ENCODE measurements at places on chromosomes 7 and 10.

DNA sequence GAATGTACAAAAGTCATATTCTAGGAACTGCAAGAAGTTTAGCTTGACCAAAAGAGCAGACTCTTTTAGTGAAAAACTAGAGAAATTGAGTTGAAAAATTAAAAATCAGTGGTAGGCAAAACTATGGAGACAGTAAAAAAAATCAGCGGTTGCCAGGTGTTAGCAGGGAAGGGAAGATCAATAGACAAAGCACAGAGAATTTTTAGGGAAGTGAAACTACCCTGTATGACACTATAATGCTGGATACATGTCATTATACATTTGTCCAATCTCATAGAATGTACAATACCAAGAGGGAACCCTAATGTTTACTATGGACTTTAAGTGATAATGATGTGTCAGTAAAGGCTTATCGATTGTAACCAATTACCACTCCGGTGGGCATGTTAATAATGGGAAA, 761.9 kb downstream of the MAGI2 start:
- no peak for DNase-seq

DNA sequence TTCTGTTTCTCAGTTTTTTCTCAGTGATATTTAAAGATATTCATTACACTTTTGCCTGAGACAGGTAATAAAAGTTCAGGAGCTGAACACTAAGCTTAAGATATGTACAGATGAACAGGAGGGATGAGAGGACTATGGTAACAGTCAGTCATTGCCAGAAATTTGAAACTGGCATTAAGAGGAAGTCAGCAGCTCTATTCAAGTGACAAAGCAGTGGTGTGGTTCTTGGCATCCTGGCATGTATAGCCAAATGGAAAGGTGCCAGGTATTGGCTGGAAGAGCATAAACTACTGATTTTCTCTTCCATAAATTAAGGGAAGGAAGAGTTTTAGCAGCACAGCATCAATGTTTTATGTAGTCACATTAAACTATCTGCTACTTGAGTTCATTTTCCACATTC, 22.7 kb downstream of the HOXA1 start:
- DNase-seq, result no peak

- no peak for DNase-seq
These were observed 61.4 kb upstream of the SKAP2 start for GRCh38 chr7:26925768-26926167.

GRCh38 chr7:155878250-155878649, 66.0 kb upstream of the SHH start:
- no peak for DNase-seq

- DNase-seq, result no peak
These were observed 7.1 kb upstream of the SEMA3E start for GRCh38 chr7:83655951-83656556.

DNA sequence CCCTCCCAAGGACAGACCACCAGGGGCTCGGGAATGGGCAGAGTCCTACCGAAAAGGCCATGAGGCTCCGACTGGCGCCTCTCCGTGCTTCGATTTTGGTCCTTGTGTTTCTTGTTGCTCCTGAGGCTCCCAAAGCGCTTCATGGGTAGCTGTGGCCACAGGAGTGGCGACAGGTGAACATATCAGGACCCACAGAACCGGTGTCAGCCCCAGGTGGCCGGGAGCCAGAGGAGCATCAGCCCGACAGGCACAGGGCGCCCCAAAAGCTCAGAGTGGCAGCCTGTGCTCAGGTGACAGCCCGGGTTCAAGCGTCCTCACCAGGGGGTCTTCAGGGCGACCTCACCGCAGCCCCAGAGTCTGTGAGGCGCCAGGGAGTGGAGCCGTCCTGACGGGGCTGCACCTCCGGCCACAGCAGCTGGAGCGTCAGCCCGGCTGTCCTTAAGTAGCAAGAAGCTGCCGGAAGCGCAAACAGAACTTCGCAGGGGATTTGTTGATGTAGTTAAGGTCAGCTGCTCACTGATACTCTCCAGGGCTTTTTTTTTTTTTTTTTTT, 141.0 kb downstream of the PRKAG2 start:
- no peak for DNase-seq

GRCh38 chr10:48224979-48225560, 49.4 kb downstream of the FRMPD2 start:
- no peak for DNase-seq

- no peak for DNase-seq
These were observed 48.4 kb downstream of the SFMBT2 start for GRCh38 chr10:7362471-7362870.

GRCh38 chr10:5599613-5600520, 66.5 kb downstream of the ASB13 start:
- DNase-seq, result no peak

- DNase-seq, result no peak
These were observed 58.6 kb downstream of the PROSER2 start for GRCh38 chr10:11881477-11882417.

GRCh38 chr10:30056767-30057355, 2.5 kb downstream of the JCAD start:
- no peak for DNase-seq

- DNase-seq, result no peak
These were observed 175.8 kb upstream of the LYZL1 start for GRCh38 chr10:29112827-29113615.

- no peak for DNase-seq
These were observed 32.1 kb downstream of the NRF1 start for GRCh38 chr7:129643550-129644170.

GRCh38 chr7:137879357-137880158, 32.8 kb upstream of the DGKI start:
- DNase-seq, result no peak

- no peak for DNase-seq
These were observed 62.5 kb downstream of the SGMS1 start for GRCh38 chr10:50561266-50561665.

- DNase-seq, result no peak
These were observed 78.0 kb downstream of the ABCC2 start for GRCh38 chr10:99860466-99860865.

DNA sequence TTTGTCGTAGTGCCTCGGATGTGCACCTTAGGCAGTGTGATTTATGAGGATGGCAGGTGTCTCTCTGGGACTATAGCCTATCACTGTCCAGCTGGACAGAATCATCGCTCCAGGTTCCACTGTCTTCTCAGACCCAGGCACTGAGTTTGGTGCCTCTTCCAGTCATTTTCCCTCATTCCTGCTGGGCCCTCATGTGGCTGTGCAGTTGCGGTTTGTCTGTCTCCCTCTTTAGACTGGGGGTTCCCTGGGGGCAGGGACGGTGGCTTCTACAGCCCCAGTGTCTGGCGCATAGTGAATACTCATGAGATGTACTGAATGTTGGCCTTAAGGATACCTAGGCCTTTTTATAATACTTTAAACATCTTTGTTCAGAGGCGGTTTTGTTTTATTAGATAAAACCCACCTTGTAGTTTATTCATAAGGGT, 28.9 kb downstream of the CCM2 start:
- no peak for DNase-seq

DNA sequence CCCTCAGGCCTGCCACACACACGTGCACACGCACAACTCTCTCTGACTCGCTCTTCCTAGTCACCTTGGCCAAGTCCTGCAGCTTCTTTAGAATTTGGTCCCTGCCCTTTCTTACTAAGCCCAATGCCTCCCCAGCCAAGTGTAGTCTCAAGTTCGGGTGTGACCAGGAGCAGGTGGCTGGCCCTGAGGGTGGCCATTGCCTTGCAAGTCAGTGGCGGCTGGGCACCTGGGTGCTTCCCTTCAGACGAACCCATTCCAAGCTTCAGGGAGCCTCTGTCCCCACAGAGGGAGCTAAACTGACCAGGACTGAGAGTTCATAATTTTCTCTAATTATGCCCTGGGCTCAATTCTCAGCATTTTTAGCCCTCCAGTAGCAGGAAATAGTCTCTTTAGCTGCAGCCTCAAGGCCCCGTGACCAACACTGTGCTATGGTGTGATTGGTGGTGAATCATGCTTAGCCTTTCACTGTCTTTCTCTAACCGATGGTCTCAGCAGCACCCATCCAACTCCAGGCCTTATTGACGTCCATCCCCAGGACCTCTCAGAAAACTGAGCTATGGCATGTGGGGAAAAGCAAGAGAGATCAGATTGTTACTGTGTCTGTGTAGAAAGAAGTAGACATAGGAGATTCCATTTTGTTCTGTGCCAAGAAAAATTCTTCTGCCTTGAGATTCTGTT, 34.7 kb upstream of the FXYD4 start:
- no peak for DNase-seq

GRCh38 chr7:24714676-24715010, 42.6 kb downstream of the GSDME start:
- no peak for DNase-seq

GRCh38 chr7:66859794-66860645, 61.0 kb upstream of the TMEM248 start:
- no peak for DNase-seq

DNA sequence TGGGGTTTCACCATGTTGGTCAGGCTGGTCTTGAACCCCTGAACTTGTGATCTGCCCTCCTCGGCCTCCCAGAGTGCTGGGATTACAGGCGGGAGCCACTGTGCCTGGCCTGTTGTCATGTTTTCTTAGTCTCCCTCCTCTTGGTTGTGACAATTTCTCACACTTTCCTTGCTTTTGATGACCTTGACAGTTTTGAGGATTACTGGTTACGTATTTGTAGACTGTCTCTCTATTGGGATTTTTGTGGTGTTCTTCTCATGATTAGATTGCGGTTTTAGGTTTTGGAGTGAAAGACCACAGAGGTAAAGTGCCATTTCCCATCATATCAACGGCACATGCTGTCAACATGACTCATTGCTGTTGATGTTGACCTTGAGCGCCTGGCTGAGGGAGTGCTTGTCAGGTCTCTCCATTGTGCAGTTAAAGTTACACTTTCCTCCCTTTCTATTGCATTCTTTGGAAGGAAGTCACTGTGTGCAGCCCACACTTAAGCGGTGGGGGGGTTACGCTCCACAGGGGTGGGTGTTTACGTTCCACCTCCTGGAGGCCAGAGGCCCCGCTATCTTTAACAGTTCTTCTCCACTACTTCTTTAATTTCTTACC, 10.8 kb downstream of the NEURL1 start:
- DNase-seq, result no peak

All from NCI-H1436 treated with DMSO at 0.1 percent for 48 hours (cell line).